ENCODE measurements at places on chromosomes 4 and X. TPM values are rescaled to one million over a fixed set of nuclear protein-coding genes. Genes with fewer than 3 reads are reported as not detected.

The CENPVL3 gene
- total RNA-seq, result not detected

The NAP1L2 gene
- total RNA-seq, result 0.87 TPM

The MTMR8 gene
- total RNA-seq, result 1.5 TPM

The KLHL8 gene
- total RNA-seq, result 9.1 TPM

DNA sequence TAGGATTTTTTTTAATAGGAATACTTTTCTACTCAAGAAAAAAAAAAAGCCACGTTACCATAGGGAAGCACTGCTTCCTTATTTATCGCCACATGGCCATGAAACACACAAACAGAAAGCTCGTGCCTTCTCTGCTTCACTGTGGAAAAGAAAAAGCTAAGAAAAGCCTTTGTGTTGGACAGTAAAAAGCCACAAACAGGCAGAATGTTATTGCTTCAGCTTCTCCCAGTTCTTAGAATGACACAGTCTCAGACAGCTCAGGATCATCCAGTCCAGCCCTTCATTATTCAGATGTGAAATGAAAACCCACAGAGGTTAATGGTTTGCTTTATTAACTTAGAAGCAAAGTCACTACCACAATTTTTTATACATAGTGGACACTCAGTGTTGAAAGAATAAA, 181.6 kb upstream of the NOCT start:
- no peak overlapping the region for H3K27ac ChIP-seq
- no peak overlapping the region for H3K4me3 ChIP-seq
- peaks cover 18% of the 10 kb centered on the region for H3K4me1 ChIP-seq
- no peaks in the 10 kb centered on the region for H3K27me3 ChIP-seq
- DNase-seq, result no peak

DNA sequence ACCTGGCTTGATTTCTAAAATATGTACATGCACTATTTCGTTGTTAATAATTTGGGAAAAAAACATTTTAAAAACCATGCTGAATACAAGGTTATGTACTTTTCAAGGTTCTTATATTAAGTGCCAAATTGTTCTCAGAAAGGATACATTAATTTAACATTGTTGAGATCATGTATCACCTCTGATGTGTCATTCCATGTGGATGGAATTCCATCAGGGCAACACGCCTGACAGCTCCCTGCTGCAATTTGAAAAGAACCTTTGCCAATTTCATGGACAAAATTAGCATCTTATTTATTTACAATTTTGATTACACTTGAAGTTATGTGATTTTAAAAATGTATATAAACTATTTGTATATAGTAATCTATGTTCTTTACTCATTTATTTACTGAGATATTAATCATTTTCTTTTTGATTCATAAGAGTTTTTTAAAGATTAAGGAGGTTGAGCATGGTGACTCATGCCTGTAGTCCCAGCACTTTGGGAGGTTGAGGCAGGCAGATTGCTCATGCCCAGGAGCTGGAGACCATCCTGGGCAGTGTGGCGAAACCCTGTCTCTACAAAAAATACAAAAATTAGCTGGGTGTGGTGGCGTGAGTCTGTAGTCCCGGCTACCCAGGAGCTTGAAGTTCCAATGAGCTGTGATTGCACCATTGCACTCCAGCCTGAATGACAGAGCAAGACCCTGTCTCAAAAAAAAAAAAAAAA, 142.8 kb downstream of the ENPP6 start:
- no peak overlapping the region for H3K27ac ChIP-seq
- DNase-seq, result no peak
- H3K4me1 ChIP-seq, result no peaks in the 10 kb centered on the region
- no peaks in the 10 kb centered on the region for H3K36me3 ChIP-seq
- H3K4me3 ChIP-seq, result no peak overlapping the region

DNA sequence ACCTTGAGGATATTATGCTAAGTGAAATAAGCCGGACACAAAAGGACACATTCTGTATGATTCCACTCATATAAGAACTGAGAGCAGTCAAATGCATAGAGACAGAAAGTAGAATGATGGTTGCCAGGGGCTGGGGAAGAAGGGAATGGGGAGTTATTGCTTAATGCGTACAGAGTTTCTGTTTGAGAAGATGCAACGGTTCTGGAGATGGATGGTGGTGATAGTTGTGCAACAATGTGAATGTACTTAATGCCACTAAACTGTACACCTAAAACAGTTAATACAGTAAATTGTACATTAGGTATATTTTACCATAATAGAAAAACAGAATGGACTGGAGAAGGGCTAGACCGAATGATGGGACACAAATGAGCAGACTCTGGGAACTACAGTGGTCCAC, 15.8 kb downstream of the MAOB start:
- H3K27me3 ChIP-seq, result no peaks in the 10 kb centered on the region
- H3K27ac ChIP-seq, result no peak overlapping the region
- H3K36me3 ChIP-seq, result no peaks in the 10 kb centered on the region
- H3K4me3 ChIP-seq, result no peak overlapping the region

GRCh38 chr4:187019896-187020295, 296.2 kb upstream of the FAT1 start:
- no peak for DNase-seq
- H3K27ac ChIP-seq, result no peak overlapping the region
- H3K4me3 ChIP-seq, result no peak overlapping the region
- no peaks in the 10 kb centered on the region for H3K27me3 ChIP-seq
- H3K36me3 ChIP-seq, result no peaks in the 10 kb centered on the region
- H3K4me1 ChIP-seq, result no peaks in the 10 kb centered on the region

Data from chondrocyte (in vitro differentiated cells).